ENCODE measurements at places on chromosomes 13 and 19. TPM values are rescaled to one million over a fixed set of nuclear protein-coding genes. Genes with fewer than 3 reads are reported as not detected.

DENND1C gene
- total RNA-seq = 0.81 TPM

CDC16 gene
- total RNA-seq = 27.7 TPM

C19orf73 gene
- total RNA-seq = 6.0 TPM

LILRA5 gene
- total RNA-seq = not detected

CYP2A13 gene
- not detected for total RNA-seq

ZNF480 gene
- 3.9 TPM for total RNA-seq

KIR3DL1 gene
- total RNA-seq = not detected

RDH8 gene
- total RNA-seq = not detected

NXNL1 gene
- not detected for total RNA-seq

A1BG gene
- total RNA-seq = 28.8 TPM
